ENCODE measurements at places on chromosomes 2 and 18.

DNA sequence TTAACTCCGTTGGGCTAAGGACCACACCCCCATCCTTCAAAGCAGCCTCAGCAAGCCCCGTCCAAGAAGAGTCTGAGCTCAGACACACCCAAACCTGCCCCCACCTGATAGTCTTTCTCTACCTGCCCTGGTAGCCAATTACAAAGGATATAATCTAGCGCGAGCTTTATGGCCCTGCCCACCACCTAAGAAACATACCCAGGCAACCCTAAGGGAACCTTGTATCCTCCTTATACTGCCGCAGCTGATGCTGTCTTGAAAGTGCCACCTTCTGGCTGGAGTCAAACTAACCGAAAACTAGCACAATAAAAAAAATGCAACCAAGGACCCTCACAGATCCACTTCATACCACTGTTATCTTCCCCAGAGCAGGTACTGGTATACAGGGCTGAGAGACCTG lies 628.3 kb upstream of the REG3G start:
- DNase-seq = no peak

DNA sequence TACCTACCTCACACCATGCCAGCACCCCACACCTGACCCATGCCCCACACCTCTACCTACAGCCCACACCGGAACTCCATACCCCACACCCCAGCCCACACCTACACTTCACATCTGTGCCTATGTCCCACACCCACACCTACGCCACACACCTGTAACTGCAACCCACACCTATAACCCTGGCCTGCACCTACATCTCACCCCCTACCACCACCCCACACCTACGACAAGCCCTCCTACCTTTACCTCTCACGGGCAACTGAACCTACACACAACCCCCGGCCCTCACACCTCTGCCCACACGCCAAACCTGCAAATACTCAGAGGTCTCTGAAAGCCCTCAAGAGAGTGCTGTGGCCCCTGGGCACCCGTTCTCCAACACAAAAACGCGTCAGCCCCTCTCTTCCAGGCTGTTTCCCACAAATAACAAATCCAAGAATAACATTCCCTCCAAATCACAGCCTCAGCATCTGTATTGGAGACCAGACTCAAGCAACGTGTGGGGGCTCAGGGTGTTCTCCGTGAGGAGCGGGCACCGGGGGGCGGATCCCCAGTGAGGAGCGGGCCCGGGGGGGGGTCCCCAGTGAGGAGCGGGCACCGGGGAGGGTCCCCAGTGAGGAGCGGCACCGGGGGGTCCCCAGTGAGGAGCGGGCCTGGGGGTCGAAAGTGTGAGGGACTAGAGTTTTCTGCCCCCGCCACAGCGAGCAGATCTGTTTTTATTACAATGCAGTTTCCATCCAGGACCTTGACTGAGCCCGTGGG lies 33.4 kb downstream of the SLC66A2 start:
- no peak for DNase-seq

DNA sequence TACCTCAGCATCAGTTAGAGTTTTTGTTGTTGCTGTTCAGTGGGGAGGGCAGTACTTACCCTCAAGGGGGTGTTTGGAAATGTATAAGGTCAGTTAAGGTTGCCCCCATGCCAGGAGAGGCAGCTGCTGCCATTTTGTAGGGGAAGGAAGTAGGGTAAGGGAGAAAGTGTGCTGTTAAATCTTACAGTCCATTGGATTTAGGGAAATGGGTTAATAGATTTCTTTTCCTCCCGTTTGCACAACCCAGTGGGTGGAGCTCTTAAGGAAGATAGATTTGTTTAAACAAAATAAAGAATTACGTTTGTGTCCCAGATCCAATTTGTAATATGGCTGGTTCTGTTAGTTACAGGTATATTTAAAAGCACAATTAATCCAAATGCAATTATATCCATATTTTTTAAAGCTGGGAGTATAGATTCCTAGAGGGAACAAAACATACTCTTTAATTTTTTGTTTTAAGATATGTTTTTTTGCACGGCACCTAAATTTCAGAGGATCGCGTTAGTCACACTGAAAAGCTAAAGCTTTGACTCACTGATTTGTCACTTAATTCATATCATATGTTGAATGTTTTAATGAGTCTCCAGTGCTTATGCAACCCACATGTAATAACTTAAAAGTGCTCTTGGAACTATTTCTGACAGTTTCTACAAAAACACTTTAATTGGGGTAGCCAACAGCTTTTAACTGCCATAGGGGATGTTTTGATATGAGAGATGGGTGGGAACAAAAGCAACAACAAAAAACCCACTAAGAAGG lies 9.0 kb upstream of the CWC22 start:
- DNase-seq = no peak

DNA sequence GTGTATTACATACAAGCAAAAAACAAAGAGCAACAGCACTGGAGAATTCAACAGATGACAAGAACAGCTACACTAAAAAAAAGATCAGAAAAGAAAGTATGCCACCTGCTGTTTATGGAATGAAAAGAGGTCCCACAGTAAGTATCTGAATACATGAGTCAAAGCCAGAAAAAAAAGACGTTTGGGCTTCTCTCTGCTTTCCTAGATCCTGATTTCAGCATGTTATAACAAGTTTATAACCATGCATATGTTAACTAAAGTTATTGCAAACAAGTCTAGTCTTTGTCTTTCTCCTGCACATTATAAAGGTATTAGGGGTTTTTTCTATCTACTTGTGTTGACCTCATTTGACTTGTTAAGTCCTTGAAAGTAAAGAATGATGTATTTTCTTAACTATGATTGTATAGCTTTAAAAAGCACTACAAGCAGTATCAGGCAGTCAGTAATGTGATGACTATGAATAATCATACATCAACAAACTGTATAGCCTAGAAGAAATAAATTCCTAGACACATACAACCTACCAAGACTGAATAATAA lies 108.5 kb upstream of the COL5A2 start:
- DNase-seq = no peak

GRCh38 chr18:68103561-68103960 lies 587.0 kb upstream of the DSEL start:
- DNase-seq = no peak

DNA sequence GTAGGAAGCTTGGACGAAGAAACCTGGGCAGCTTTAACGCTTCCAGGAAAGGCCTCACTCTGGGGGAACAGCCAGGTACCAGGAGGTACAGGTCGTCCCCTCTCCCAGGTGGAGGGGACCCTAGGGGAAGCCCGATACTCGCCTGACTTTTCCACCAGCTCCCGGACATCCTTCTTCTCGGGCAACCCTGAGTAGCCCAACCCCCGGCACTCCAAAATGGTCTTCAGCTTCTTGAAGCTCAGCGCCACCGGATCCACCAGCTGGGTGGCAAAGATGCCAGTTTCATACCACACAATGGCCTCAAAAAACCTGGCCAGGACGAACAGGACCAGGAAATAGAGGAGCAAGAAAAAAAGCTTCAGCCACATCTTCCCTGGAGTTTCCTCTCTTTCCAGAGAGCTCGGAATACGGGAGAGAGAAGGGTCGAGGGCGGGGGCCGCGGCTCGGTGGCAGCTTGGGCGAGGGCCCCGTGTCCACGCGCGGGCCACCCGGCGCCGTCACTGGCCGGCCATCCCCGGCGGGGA lies 1.1 kb downstream of the RNF103 start:
- peak; percentile 6 for DNase-seq

DNA sequence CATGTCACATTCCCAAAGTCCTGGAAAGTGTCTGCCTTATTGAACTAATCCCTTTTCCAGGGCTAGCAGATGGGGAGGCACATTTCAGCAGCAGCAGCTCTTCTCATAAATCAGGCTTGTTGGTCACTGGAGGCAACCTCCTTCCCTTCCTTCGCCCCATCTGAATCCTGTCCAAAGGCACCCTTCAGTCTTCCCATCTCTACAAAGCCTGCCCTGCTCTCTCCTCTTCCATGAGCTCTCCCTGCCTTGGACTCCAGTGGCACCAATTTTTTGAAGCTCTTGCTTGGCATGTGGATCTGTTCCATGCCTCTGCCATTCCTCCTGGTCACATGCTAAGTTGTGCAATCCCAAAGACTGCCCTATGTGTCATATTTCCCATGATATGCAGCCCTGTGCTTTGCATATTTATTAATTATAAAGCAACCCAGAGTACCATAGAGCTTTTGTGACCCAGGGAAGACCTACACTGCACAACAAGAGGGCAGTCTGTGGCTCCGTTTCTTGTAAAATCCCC lies 70.3 kb downstream of the ANTXR1 start:
- no peak for DNase-seq

- DNase-seq = no peak
Measured at GRCh38 chr2:98579926-98580325, 28.4 kb downstream of the COA5 start.

GRCh38 chr2:26612522-26613240 lies 28.5 kb downstream of the CIB4 start:
- no peak for DNase-seq

GRCh38 chr2:198178766-198179165 lies 374.4 kb downstream of the PLCL1 start:
- DNase-seq = no peak

DNA sequence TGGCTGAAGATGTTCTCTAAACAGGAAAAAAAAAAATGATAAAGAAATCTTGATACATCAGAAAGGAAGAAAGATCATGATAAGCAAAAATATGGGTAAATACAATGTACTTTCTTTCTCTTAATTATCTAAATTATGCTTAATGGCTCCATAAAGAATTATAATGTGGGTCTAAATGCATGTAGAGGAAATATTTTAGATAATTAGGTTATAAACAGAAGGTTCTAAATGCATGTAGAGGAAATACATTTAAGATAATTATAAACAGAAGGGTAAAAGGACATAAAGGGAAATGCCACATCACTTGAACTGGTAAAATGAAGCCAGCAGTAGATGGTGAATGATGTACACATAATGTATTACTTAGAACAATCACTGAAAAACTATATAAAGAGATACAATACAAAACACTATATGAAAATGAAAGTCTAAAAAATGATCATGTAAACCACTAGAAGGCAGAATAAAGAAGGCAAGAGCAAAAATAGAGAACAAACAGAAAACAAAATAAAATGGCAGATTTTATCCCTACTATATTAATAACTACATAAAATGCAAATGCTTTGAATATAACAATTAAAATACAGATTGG lies 308.4 kb upstream of the CDH2 start:
- DNase-seq = no peak

DNA sequence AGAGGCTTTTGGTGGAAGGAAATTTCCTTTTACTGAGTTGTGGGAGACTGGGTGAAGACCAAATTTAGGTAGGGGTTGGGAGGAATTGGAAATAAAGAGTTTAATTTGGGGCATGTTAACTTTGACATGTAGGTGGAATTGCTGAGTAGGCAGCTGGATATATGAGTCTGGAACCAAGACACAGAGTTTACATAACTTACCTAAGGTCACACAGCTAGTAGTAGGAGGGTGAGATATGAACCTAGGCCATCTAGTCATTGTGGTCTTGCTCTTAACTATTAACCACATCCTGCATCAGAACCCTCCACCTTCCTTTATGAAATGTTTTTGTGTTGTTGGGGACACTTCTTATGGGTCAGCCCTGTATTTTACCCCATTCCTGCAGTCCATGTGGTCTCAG lies 113.1 kb downstream of the ICOS start:
- no peak for DNase-seq

GRCh38 chr2:46717344-46718121 lies 198.1 kb downstream of the MCFD2 start:
- DNase-seq = no peak

GRCh38 chr2:37412231-37412630 lies 67.8 kb downstream of the QPCT start:
- no peak for DNase-seq

GRCh38 chr2:160868891-160869290 lies 291.3 kb upstream of the TANK start:
- DNase-seq = no peak

DNA sequence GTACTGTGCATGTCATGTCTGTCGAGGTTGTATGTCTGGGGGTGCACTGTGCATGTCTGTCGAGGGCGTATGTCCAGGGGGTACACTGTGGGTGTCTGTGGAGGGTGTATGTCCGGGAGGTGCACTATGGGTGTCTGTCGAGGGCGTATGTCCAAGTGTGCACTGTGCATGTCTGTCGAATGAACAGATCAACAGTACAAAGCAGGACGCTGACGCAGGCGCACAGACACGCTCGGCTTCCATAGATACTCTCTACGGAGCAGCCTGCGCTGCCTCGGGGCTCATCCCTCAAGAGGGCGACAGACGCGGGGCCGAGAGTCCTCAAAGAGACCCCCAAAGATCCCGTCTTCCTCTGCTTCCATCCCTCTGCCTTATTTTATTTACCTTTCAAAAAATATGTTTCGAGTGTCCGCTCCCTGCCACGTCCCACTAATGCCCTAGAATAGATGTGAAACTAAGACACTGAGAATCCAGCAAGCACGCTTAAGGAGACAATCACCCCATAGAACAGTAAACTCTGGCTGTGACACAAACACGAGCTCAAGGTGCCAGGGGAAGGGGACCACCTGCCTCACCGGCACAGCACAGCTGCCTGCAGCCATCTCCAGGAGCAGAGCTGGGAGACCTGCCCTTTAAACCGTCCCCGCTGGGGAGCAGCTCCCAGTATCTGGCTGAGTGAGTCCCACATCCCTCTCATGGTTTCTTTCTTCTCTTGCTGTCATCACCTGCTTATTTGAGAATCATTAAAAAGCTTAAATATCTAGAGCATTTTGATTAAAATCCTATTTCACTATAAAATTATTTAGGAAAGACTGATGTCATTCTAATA lies 250.5 kb upstream of the MYT1L start:
- DNase-seq = no peak

DNA sequence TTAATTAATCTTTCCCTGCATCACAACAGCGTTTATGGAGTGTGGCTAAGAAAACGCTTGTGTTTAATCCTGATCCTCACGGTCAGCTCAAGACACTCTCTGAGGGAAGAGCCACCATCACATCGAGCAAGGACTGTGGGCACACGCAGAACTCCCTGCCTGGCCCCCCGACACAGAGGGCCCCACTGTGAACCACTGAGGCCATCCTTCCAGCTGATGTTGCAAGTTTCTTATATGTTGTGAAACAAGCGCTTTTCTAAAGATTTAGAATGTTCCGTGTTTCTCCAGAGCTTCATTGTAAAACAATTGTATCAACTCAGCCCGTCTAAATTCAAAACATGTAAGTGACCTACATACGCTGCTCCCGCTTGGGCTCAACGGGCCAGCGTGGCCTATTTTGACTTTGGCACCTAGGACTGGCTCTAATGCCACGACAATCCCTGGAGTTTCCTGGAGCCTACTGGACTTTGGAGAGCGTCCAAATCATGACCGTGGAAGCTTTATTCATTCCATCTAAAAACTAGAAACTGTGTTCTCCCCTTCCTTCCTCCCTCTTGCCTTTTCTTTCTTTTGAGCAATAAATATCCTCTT lies 34.9 kb downstream of the SERPINE2 start:
- DNase-seq = no peak

- DNase-seq = no peak
Measured at GRCh38 chr2:151844211-151844896, 16.1 kb upstream of the ARL5A start.

- no peak for DNase-seq
Measured at GRCh38 chr2:45922577-45922988, 271.1 kb downstream of the PRKCE start.

DNA sequence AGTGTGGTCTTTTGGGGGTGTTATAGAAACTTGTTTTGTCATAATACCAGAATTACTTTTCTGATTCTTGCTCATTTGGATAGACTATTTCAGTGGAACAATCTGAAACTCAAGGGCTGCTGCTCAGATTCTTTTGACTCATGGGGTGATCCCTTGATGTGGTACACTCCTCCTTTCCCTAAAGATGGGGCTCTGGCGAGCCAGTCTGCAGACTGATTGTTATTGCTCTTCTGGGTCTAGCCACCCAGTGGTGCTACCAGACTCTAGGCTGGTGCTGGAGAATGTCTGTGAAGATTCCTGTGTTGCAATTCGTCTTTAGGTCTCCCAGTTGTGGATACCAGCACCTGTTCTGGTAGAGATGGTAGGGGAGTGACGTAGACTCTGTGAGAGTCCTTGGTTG lies 4.2 kb upstream of the MARS2 start:
- DNase-seq = no peak
